ENCODE measurements at places on chromosomes 11 and 22.

DNA sequence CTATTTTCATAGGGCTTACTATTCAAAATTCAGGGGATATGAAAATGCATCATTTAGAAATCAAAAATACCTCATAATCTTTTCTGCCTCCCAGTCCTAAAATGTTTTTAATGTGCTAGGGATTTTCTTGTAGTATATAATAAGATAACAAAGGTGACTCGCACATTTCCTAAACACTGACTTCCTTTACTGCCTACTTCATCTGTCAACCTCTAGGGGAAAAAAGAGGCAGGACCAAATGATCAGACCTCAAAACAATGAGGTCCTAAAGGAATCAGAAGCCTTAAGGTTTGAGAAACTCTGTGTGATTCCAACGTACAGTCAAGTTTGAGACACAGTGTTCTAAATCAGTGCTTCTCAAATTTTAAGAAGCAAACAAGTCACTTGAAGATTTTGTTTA lies 56.1 kb upstream of the POU2AF2 start:
- no peak for ATAC-seq

- ATAC-seq: no peak
Measured at GRCh38 chr11:15161790-15162189, 47.1 kb downstream of the INSC start.

DNA sequence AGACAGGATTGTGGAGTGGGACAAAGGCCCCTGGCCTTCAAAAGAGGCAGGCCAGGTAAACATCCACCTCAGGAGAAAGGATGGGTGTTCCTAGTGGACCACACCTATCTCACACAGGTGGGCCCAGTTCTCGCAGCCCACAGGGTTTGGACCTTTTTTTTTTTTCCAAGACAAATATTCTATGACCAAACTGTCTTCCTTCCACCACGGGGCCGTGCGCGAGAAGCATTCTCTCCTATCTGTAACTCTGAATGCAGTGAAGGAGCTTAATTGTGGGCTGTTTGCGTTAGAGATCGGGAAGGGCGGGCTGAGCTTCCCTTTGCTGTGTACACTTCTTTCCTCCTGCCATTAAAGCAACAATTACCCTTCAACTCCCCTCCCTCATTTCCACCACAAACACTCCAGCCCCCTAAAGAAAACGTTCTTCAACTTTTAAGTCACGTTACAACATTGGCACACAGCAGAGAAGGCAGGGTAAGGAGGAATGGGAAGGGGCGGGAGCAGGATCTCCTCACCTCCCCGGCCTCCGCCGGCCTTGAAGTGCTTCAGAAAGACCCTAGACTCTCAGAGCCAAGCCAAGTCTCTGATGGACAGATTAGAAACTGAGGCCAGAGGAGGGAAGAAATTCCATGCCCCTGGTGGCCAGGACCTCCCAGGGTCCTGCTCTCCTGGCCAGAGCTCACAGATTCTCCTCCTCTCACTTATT lies 238.4 kb downstream of the BUD13 start:
- no peak for ATAC-seq

- no peak for ATAC-seq
Measured at GRCh38 chr11:72102162-72102561, 935 bp downstream of the LAMTOR1 start.

- ATAC-seq: no peak
Measured at GRCh38 chr11:129639300-129639699, 176.3 kb upstream of the TMEM45B start.

DNA sequence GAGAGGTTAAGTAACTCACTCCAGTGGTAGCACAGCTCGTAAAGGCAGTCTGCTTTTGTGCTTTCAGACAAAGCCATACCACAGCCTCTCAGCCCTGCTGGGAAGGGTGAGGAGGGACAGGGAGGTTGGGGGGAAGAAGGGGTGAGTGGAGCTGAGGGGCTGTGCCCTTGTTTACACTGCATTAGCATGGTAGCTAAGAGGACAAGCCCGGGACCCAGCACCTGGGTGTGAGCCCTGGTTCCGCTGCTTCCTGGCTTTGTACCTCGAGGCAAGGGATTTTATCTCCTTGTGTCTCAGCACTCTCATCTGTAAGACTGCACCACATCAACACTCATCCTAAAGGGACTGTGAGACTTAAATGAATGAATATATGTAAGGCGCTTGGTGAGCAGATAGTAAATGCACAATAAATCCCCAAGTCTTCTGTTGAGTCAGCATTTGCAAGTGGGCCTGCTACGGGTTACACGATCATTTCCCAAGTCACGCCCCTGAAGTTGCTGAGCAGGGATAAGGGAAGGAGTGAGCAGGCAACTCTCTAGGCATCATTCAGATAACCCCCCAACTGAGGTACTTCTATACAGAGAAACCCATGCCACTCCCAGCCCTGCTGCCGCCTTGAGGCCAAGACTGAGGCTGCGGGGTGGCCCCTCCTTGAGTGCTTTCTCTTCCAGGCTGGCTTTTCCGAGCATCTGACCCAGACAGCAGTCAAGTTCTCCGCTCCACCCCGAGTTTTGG lies 7.5 kb downstream of the RASD2 start:
- no peak for ATAC-seq

DNA sequence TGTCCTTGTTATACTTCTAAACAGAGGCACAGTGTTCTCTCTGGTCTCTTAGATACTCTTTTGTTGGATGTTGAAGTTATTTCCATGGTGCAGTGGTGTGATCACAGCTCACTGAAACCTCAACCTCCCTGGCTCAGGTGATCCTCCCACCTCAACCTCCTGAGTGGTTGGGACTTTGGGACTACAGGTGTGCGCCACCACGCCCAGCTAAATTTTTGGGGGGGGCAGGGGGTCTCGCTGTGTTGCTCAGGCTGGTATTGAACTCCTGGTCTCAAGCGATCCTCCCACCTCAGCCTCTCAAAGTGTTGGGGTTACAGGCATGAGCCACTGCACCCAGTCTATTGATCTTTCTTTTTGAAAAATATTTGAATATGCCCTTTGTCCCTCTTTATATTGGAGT lies 14.9 kb downstream of the ZNF74 start:
- no peak for ATAC-seq

- peak; percentile 79 for ATAC-seq
Measured at GRCh38 chr11:126332221-126332711, 23.2 kb upstream of the ST3GAL4 start.

GRCh38 chr11:61739966-61740365 lies 12.5 kb upstream of the MYRF start:
- no peak for ATAC-seq

GRCh38 chr11:131037873-131038272 lies 121.6 kb upstream of the SNX19 start:
- ATAC-seq: no peak

DNA sequence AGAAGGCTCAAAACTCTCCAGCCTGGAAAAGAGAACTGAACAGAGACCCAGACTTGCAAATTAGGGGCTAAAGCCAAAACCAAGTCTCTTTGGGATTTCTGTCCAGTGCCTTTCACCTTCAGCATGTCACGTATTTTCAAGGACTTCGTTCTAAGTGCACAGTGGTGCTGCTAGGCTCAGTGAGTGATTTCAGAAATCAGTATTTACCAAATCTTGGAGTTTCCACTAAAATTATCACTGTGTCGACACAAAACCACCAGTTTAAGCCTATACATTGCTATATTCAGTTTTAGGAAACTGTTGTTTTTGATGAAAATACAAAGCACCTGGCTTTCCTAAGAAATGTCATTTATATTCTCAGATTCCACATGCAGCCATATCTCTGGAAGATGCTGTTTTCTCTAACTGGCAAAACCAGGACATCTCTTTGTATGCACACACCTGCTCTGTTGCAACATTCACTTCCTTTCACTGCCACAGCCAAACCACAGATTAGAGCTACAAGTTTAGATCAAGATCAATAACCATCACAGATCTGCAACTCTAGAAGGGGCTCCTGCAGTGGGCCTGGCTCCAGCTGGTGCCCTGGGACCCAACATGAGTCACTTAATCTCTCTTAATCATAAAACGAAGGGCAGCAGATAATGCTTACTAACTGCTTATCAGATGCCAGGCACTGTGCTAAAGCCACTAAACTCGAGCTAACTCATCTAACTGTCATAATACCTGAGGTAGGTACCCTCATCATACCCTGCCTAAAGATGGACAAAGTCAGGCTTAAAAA lies 22.3 kb downstream of the SMCO4 start:
- no peak for ATAC-seq

DNA sequence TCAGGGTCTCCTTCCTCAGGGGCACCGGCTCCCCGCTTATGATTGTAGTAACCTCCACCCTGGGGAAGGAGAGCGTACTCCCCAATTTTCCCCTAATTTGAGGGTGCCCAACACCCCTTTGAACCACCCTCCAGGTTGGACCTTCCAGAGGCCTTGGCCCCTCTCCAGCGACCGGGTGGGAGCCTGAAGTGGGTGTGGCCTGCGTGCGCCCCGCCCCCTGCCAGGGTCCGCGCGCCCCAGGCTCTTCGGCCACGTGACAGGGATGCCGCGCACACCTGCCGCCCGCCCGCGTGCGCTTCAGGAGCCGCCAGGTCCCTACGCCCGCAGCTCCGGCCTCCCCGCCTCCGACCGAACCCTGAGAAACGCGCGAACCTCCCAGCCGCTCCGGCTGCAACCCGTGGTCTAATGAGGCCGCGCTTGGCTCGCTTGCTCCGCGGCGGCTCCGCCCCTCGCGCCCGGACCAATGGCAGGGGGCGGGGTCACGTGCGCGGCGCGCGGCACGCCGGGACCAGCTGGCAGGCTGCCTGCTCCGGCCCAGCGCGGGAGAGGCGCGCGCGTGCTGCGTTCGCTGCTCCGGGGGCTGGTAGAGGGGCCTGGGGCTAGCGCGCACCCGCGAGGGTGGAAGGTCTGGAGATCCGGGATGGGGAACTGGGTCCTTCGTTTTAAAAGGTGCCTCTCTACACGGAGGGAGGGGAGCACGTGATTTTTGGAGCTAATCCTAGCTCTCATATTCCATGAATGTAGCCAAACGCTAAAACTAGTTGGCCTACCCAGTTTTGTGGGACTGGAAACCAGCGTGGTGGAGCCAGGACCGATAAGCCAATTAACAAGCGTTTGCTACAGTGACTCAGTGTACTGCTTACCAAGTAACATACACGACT lies at the start of gene FOXRED2:
Gene FOXRED2, minus strand, starts transcription at position 404 of the 881 bp plus-strand sequence. CDS start 618 bp downstream, outside the sequence.
- peak; percentile 92 for ATAC-seq

Measured in gastroesophageal sphincter (tissue), 4 donors.